Left ventricle myocardium superior (tissue), 1 donor: ENCODE measurements at places on chromosomes 1 and 21. TPM values are rescaled to one million over a fixed set of nuclear protein-coding genes. Genes with fewer than 3 reads are reported as not detected.

DNA sequence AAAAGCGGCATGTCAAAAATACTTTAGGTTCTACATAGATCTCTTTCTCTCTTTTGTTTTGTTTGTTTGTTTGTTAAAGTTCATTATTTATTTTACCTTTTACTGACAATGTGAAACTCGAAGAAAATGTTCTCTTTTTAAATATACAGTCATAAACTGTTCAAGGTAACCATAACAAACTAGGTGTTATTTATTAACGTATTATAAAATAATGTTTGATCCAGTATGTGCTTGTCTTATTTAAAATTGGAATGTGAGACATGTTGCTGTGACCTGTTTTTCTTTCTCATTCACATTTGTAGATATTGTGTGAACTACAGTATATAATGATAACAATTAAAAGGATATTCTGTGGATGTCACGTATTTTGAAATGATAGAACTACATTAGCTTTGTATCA is 5.9 kb upstream of the LEPR start:
- no peak for DNase-seq

DNA sequence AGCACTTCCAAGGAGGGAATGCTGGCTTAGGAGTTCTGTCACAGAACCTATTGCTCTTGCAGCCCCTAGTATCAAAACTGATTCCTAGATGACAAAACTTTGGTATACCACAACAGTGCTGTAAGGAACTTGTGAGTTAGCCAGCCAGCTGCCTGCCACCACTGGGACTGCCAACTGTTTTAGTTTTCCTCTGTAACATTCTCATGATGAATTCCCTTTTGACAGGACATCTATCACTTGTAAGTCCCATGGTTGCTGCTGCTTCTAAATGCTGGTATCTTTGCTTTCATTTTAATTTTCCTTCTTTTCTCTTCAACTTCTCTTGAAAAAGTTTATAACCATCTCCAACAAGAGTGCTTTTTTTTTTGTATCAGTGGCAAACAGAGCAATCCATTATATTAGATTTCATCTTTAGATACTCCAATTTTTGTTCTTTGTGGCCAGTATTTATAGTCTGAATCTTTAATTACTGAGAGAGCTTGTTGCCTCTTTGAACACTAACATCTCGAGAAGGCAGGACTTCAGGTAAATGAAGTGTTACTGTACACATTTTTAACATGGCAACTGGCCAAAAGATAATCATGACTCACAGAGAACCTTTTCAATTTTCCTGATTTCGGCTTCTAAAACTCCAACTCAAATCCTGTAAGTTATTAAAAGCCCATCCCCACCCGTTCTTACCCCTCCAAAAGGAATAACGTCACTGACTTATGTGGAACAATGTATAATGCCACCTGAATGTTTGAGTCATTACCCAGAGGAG is 19.8 kb downstream of the DBT start:
- no peak for DNase-seq

- DNase-seq = no peak
Measured at GRCh38 chr1:3399732-3400131, 54.7 kb upstream of the ARHGEF16 start.

MIER1 gene
- 19.1 TPM for total RNA-seq

GRCh38 chr1:79981481-79981880 is 975.0 kb upstream of the ADGRL4 start:
- DNase-seq = no peak

C1orf210 gene
- total RNA-seq = not detected

GRCh38 chr1:200179781-200180160 is 152.3 kb downstream of the NR5A2 start:
- DNase-seq = no peak
